Activated CD4-positive, alpha-beta T cell treated with anti-CD3 and anti-CD28 coated beads for 4 hours (primary cell): ENCODE measurements at places on chromosomes 5 and 9.

DNA sequence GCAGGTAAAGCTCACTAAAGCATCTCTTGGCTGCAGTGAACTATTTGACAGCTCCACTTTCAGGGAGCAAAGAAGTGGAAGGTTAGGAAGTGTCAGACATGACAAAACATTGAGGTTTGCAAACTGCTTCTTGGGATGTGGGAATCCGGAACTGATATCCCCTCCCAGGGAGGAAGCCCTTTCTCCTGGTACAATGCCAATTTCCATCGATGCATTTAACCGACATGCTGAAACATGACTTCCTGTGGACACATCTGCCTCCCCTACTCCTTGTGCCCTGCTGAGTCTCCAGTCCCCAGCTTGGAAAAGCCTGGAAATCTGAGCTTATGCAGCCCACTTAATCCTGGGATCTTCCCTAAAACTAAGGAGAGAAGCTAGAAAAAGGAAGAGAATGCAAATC, 323.1 kb upstream of the DAP start:
- no peak for DNase-seq

GRCh38 chr5:79119486-79119885, 7.9 kb downstream of the BHMT start:
- no peak for DNase-seq

GRCh38 chr5:89097103-89097502, 214.1 kb upstream of the MEF2C start:
- DNase-seq: no peak

DNA sequence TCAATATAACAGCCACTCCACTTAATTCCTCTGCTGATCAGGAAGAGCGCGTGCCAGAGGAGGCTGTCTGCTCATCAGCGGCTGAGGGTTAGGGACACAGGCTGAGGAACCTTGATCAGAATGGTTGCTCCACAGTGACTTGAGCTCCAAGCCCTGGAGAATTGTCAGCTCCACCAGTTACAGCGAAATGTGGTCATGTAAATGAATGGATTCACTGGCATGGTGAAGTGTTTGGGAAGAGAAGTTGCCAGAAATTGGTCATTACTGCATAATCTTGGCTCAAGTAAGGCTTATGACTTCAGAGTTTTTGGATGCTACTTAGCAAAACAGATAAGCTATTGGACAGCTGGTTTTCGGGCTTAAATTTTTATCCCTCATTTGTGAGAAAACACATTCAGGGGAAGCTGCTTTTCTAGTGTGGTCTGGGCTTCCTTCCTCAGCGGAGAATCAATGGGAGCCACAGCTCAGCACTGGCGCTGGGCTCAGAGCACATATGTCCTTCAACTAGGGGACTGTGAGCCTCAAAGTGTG, 65.0 kb downstream of the PRRT1B start:
- no peak for DNase-seq

DNA sequence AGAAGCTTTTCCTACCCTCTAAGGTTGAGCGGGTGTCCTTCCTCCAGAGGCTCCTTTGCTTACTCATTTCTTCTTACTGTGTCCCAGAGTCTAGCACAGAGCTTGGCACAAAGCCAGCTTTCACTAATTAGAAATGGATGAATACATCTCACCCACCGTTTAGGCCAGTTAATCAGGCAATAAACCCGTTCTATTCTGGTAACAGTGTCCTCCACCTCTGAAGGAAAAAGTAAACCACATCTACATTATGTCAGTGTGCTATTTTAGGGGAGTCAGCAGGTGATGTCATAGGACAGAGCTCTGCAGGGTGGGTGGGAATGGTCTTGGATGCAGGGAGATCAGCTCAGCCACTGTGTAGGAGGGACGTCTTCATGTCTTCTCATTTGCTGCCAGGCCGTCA, 109.2 kb downstream of the OSTF1 start:
- no peak for DNase-seq

DNA sequence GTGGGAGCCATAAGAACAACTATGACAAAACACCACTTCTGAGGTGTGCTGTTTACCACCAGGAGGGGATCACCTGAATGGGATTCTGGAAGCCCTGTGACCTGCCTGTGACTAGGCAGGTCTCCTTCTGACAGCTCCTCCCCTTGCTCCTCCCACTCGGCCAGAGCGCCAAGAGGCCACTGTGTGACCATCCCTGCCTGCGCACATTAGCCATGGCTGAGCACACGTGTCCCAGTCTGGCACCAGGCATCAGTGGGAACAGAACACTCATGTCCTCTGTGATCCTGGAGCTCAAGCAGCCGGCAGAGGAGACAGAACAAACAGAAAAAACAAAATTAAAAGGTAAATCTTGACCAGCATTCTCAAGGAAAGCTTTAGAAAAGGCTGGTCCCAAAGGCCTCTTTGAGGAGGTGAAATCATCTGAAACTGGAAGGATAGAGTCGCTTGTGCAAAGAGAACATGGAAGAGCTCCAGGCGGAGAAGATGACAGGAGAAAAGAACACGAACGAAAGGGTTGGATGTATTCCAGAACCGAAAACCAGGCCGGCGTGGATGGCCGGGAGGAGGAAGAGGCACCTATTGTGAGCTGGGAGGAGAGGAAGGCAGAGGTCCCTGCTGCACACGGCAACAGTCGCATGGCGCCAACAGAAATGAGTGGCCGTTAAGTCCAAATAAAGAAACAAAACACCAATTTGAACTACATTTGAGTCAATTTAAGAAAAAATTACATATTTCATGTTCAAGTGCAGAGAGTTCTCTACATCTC, 5.1 kb downstream of the MED10 start:
- DNase-seq: no peak

DNA sequence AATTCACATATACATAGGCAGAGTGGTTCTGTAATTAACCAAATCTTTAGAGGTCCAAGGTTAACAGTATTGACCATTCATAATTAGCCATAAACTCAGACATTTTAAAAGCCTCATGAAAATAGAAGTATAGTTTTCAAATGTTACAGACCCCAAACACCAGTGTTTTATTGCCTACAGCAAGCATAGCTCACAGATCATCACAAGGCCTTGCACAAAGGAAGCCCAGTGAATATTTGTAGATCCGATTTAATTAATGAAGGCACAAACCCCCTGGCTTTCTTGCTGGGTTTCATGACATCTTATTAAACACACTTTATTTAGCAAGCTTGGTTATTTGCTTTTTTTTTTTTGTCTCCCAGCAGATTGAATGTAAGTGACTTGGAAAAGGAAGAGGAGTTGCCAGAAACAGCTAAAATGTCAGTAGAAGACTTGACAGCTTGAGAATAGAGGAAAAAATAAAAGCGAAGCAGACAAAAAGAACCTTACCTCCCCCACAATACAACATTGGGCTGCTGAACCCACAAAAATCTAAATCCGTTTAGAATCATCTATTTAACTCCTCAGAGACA, 283.9 kb upstream of the TNC start:
- DNase-seq: no peak

DNA sequence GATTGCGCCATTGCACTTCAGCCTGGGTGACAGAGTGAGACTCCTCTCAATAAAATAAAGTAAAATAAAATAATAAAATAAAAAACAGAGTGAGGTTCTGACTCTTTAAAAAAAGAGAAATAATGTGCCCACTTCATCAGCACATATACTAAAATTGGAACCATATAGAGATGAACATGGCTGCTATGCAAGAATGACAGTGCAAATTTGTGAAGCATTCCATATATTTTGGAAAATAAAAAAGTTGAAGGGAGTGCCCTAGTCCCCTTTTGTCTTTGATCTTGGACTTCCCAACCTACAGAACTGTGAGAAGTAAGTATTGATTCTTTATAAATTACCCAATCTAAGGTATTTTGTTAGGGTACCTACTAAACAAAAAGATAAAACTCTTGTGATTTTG, 23.1 kb downstream of the BASP1 start:
- no peak for DNase-seq

GRCh38 chr5:79865579-79865978, 125.5 kb downstream of the MTX3 start:
- no peak for DNase-seq

DNA sequence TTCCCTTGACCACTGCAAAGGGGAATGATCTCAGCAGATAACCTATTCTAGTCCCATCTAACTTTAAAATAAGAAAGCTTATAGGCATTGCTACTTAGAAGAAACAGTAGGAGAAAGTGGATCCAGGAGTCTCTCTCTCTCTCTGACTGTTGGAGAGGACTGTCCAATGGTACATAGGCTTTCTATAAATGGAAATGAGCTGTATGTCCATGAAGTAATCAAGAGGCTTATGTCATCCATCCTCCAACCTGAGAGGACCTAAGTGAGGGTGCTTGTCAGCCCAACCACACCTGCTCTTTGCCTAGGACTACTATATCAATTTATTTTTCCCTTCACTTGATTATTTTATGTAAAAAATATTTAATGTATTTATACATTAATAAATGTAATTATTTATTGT, 172.3 kb downstream of the PAPPA start:
- no peak for DNase-seq

- no peak for DNase-seq
These were observed 76.6 kb downstream of the RAPGEF1 start for GRCh38 chr9:131663288-131663687.

- no peak for DNase-seq
These were observed 334.7 kb downstream of the ACTL7B start for GRCh38 chr9:108521063-108521590.

- peak; percentile 8 for DNase-seq
These were observed 3.3 kb upstream of the MSMP start for GRCh38 chr9:35757226-35757891.

GRCh38 chr9:137190315-137190856, 1.9 kb downstream of the SSNA1 start:
- no peak for DNase-seq

- no peak for DNase-seq
These were observed 162.7 kb upstream of the IRX2 start for GRCh38 chr5:2914022-2914661.

GRCh38 chr9:76415731-76416130, 21.5 kb upstream of the RFK start:
- no peak for DNase-seq

DNA sequence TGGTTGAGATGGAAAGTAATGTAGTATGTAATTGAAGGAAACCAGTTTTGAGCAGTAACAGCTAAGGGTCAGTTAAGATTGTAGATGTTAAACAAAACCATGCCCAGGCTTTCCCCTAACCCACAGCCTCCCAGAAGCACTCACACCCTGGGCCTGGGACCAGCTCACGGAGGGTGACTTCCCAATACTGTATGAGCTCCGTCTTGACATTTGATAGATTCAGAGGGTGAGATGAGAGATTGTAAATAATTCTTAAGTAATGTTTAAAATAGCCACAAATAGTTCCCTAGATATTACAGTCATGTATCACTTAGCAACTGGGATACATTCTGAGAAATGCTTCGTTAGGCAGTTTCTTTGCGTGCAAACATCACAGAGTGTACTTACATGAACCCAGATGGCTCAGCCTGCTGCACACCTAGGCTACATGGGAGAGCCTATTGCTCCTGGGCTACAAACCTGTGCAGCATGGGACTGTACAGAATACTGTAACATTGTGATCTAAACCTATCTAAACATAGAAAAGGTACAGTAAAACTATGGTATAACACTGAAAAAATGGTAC, 140.7 kb downstream of the FANCC start:
- no peak for DNase-seq

- no peak for DNase-seq
These were observed 8.7 kb downstream of the HNRNPAB start for GRCh38 chr5:178213003-178213461.

- no peak for DNase-seq
These were observed 385.6 kb downstream of the MLLT3 start for GRCh38 chr9:20236676-20237075.

GRCh38 chr5:14581891-14582796, 552 bp downstream of the OTULINL start:
- peak; percentile 83 for DNase-seq

GRCh38 chr9:116409638-116410037, 256.0 kb downstream of the PAPPA start:
- no peak for DNase-seq

DNA sequence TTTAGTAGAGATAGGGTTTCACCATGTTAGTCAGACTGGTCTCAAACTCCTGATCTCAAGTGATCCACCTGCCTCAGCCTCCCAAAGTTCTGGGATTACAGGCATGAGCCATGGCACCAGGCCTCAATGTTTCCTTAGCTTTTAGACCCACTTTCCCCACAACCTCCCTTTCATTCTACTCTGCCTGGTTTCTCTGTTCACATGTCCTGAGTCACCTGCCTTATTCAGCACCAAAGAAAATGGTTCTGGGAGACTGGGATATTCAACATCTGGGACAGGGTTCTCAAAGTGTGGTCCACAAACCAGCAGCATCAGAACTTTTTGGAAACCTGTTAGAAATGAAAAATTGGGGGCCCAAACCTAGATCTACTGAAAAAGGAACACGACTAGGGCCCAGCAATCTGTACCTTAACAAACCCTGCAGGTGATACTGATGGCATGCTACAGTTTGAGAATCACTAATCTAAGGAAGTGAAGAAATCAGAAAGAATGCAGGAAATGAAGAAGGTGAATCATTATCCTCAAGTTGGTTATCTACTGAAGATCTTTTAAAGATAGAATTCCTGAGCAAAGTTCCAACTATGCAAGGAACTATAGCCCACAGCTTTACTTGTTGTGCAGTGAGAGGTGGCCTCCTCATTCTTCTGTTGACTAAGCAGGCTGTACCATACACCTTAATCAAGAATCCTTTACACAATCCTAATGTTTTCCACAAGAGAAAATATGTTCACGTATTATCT, 51.8 kb upstream of the CTNNAL1 start:
- no peak for DNase-seq

DNA sequence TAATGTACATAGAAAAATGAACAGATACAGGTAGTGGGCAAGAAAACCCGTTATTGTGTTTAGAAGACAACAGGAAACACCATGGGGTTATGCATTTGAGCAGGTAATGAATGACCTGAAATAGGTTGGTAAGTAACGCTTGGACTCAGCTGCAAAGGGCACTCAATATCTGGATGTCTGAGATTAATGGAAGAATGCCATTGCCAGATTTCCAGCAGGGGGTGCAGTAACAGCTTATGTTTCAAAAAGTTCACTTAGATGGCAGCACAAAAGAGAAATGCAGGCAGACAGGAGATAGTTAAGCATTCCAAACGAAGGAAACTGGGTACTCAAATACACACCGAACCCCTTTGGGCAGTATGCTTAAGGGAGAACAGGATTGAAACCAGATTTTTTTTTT, 285.5 kb upstream of the VLDLR start:
- DNase-seq: no peak

GRCh38 chr5:151274666-151275065, 21.7 kb downstream of the GM2A start:
- DNase-seq: no peak

DNA sequence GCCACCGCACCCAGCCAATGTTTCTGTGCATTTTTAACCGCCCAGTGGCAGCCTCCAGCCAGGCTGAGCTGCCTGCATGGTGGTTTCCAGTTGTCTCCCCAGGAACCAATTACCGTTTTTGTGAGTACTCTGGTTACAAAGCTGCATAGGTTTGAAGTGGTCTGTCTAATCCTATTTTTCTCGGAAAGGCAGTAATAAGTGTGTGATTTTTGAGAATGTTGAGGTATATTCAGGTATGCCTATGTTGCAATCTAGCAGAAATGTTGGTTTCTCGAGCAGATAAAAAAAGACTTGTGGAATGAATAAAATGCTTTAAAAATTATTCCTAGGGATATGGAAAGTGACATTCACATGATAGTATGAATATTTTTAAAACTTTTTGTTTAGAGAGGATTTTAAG, 41.5 kb upstream of the ANKH start:
- no peak for DNase-seq

GRCh38 chr5:154972476-154973080, 31.7 kb downstream of the MRPL22 start:
- DNase-seq: no peak

- DNase-seq: no peak
These were observed 4.2 kb downstream of the CARD19 start for GRCh38 chr9:93100276-93100636.

GRCh38 chr9:75941577-75942311, 51.3 kb downstream of the PCSK5 start:
- DNase-seq: no peak
